ENCODE measurements at places on chromosomes 7 and 10. TPM values are rescaled to one million over a fixed set of nuclear protein-coding genes. Genes with fewer than 3 reads are reported as not detected.

The HYAL4 gene
- total RNA-seq = not detected

The HOGA1 gene
- not detected for total RNA-seq

The PGAM2 gene
- total RNA-seq = 2.9 TPM

The ABLIM1 gene
- 45.1 TPM for total RNA-seq

The CFAP43 gene
- total RNA-seq = 0.24 TPM

The C10orf62 gene
- not detected for total RNA-seq

The CYP2C8 gene
- 4.1 TPM for total RNA-seq

The NODAL gene
- total RNA-seq = 29.9 TPM

The SPDYE8 gene
- total RNA-seq = not detected

The ACBD7 gene
- total RNA-seq = 24.1 TPM

The GNAT3 gene
- not detected for total RNA-seq

The ZFAND4 gene
- 26.0 TPM for total RNA-seq

The PTPN20 gene
- not detected for total RNA-seq

The KIAA1549 gene
- 11.6 TPM for total RNA-seq

The C7orf57 gene
- total RNA-seq = 0.42 TPM

The MDFIC gene
- 5.2 TPM for total RNA-seq

The KLLN gene
- total RNA-seq = 0.62 TPM

The MSRB2 gene
- 9.4 TPM for total RNA-seq

The ZNF25 gene
- 0.76 TPM for total RNA-seq

The CDK13 gene
- total RNA-seq = 88.4 TPM

The GIMAP6 gene
- not detected for total RNA-seq

The GBX1 gene
- total RNA-seq = 1.8 TPM

The IL6 gene
- not detected for total RNA-seq

The CYP3A7 gene
- total RNA-seq = not detected

The SAMD9L gene
- total RNA-seq = not detected

The PDE1C gene
- total RNA-seq = 0.74 TPM

The ABCB1 gene
- 1.2 TPM for total RNA-seq

The RSPH10B gene
- 5.9 TPM for total RNA-seq

The MUC12 gene
- 3.8 TPM for total RNA-seq

The TWIST1 gene
- total RNA-seq = 0.24 TPM

The IFIT1B gene
- total RNA-seq = not detected

The ZNF736 gene
- total RNA-seq = 15.0 TPM

The GPAM gene
- total RNA-seq = 18.1 TPM

The RPEL1 gene
- not detected for total RNA-seq

The UNCX gene
- total RNA-seq = not detected

The GIMAP2 gene
- total RNA-seq = not detected

The TLX1 gene
- not detected for total RNA-seq

The SAP25 gene
- 4.1 TPM for total RNA-seq

The COL28A1 gene
- total RNA-seq = 0.31 TPM

The PTF1A gene
- not detected for total RNA-seq

The MYOZ1 gene
- 3.2 TPM for total RNA-seq

The KAZALD1 gene
- 1.2 TPM for total RNA-seq

The TUBAL3 gene
- not detected for total RNA-seq
